ENCODE measurements at places on chromosomes 2 and 18. TPM values are rescaled to one million over a fixed set of nuclear protein-coding genes. Genes with fewer than 3 reads are reported as not detected.

DNA sequence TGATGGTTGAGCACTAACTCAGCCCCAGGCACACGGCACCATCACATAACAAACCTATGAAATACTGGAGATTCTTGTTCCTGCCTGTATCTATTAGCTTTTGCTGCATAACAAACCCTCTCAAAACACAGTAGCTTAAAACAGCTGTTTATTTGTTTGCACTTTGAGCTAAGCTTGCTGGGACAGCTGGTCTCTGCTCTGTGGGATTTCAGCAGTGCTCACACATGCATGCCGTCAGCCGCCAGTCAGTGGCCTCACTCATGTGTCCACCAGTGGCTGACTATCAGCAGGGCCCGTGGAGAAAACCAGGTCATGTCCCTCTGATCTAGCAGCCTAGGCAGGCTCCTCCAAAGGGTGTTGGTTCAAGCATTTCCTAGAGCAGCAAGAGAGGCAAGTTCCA is 52.8 kb upstream of the RAB12 start:
- no peak overlapping the region for H3K27ac ChIP-seq
- H3K36me3 ChIP-seq, result no peaks in the 10 kb centered on the region
- no peak overlapping the region for H3K4me3 ChIP-seq
- DNase-seq, result no peak

- H3K27ac ChIP-seq, result no peak overlapping the region
- H3K4me3 ChIP-seq, result no peak overlapping the region
- H3K36me3 ChIP-seq, result no peaks in the 10 kb centered on the region
- H3K4me1 ChIP-seq, result no peaks in the 10 kb centered on the region
- H3K27me3 ChIP-seq, result no peaks in the 10 kb centered on the region
Measured at GRCh38 chr18:3966642-3967358, 488.3 kb downstream of the DLGAP1 start.

DNA sequence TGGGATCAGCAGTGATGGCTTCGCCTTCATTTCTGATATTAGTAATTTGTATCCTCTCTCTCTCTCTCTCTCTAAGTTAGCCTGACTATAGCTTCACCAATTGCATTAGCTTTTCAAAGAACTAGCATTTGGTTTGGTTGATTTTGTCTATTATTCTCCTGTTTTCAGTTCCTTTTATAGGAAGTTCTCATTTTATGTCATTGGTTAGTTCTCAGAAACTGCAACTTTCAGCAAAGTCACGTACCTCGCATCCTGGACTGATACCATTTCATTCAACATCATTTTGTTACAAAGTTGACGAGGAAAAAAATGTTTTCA is 450.8 kb downstream of the EIPR1 start:
- no peaks in the 10 kb centered on the region for H3K27me3 ChIP-seq
- H3K27ac ChIP-seq, result no peak overlapping the region
- H3K4me3 ChIP-seq, result no peak overlapping the region
- H3K36me3 ChIP-seq, result no peaks in the 10 kb centered on the region

- no peaks in the 10 kb centered on the region for H3K36me3 ChIP-seq
- H3K27me3 ChIP-seq, result no peaks in the 10 kb centered on the region
- H3K4me1 ChIP-seq, result no peaks in the 10 kb centered on the region
Measured at GRCh38 chr18:72601481-72601880, 57.3 kb upstream of the CBLN2 start.

Gene CACNB4
- total RNA-seq, result 0.58 TPM

Gene SFXN5
- total RNA-seq, result 17.4 TPM
